NCI-H1092 treated with DMSO at 0.1 percent for 48 hours (cell line): ENCODE measurements at places on chromosomes 2 and 18.
A peak's percentile ranks its signal among the peaks of the same experiment; 100 is the strongest.

DNA sequence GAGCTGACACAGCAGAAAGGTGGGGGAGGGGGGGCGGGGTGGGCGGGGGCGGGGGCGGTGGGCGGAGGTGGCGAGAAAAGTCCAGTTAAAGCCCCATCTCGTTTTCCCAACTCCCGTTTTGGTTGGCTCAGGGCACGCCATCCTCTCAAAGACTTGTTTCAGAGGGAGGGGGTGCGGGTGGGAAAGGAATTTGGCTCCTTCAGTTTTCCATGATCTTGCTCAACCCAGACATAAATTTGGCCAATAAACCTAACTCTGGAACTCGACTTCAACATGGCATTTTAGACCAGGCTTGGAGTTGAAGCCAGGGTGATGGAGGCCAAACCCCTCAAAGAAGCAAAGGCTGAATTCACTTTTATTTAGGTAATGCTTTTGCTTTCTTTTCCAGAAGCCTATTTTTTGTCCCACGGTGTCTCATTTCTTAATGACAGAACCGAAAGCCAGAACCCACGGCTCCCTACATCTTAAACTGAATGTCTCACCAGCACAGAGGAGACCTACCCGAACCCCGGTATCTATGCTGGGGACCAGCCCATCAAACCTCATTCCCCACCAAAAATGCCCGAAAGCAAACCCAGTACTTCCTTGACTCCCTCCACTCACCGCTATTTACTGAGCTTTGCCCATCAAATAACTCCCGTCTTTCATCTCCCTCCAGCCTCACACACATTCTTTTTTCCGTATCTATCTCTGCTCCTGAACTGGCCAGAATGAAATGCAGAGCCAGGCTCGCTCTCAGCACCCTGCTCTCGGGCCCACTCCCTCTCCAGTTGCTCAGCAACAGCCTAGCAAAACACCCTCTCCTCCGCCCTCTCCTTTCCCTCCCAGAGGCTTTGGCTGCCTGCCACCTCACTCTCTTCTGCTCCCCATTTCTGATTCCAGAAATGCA, 4.3 kb downstream of the IGFBP5 start:
- DNase-seq, result peak; percentile 85

DNA sequence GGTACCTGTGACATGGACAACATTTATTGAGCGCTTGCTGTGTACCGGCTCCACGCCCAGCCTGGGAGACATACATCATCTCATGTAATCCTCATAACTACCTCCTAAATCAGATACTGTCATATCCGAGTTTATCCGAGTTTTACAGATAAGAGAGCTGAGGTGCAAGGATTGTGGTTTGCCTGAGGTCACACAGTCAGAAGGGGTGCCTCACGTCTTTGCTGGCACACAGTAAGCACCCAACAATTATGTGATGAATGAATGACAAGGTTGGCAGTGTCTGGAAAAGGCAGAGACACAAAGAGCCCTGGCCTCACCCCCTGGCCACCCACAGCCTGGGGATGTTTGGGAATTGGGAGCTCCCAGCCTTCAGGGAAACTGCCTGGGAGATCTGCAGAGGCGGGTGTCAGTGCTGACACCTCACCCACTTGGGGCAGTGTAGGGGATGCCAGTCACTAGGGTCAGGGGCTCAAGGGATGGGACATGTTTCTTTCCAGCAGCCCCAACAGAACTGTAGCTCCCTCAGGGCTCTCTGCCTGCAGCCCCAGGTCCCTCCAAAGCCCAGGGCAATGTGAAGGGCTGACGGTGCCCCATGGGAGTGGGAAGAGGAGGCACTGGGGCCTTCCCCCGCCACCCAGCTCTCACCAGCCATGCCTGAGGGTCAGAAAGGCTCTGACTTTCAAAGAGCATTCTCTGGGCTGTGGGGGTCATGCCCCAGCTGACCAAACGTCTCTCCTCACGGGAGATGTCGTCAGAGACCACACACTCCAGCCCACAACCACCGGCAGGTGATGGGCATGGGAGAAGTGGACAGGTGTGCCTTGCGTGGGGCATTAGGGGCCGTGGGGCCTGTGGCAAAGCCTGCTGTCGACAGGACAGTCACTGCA, 157.5 kb downstream of the ZFP36L2 start:
- no peak for DNase-seq

- no peak for DNase-seq
Measured at GRCh38 chr2:200003444-200003843, 48.1 kb downstream of the MAIP1 start.

DNA sequence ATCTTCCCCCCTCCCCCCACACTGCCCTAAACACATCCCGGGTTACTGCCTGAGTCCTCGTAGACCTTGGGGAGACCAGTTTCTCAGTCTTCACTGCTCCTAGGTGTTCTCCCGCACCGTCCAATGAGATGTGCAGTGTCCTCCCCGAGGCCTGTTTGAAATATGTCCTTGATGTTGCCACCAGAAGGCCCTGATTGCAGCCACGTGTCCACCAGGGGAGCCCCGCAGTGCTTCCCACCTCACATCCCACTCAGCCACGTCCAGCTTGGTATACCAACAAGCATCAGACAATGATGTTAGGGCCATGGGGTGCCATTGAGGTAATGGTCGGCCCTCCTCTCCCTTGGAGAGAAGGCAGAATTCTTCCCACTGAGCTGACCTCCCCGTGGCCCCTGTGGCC, 38.7 kb downstream of the TCF7L1 start:
- no peak for DNase-seq

DNA sequence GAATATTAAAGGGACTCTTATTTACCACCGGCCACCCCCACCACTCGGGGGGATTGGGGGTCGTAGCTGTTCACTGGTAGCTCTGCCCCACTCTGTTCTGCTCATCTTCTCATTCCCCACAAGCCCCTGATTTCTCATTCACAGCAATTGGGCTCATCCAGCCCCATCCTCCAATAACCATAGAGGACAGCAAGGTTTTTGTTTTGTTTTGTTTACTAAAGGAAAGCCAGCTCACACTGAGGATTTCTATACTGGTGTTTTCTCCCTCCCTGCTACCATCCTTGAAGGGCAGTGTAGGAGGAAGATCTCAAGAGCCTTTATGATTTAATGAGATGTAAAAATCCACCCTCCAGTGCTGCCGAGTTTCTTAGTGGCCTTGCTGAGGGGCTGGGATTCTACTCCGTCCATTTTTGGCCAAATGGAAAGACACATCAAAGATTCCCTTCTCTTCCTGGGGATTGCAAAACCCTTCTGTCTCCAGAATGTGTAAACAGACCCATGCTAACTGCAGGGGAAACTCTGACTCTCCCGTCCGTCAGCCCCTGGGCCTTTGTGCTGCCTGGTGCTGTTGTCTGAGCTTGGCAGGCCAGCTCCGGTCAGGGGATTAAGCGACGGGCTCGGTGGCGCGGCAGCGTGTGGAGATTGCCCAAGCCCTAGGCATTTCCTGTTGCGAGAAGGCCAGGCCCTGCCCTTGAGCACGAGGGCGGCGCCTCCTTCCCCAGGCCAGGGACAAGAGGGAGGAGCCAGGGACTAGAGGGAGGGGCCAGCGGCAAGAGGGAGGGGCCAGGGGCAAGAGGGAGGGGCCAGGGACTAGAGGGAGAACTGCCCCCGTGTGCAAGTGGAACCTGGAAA, 165.0 kb downstream of the ANTXR1 start:
- DNase-seq, result no peak

DNA sequence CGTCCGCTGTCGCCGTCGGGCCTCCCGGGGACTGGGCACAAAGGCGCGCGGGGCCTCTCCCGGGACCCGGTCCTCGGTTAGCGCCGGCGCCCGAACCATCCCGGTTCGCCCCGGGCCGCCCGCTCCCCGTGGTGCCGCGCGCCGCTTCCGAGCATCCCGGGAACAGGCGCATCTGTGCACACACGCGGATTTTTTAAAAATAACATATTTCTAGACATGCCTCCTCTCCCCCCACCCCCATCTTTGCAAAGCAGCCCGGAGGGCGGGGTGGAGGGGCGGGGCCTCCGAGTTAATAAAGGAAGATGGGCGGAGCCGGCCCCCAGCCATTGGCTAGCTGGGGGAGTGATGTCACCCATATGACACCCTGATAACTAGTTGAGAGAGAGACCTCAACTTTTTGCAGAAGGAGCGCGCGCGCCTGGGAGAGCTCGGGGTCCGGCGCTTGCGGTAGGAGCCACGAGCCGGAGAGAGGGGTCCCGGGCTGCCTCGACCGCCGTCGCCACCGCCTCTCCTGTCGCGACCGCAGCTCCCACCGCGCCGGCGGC, at the start of gene SOX11:
Gene SOX11 (plus strand): TSS at position 400 of the 545 bp plus-strand sequence. CDS start 338 bp downstream, outside the sequence.
- DNase-seq, result peak; percentile 92

GRCh38 chr18:24432618-24433017, 6.1 kb downstream of the IMPACT start:
- no peak for DNase-seq
